Vagina (tissue), 2 donors: ENCODE measurements at places on chromosomes 13 and 19.

GRCh38 chr13:75610466-75610865 is 25.7 kb upstream of the LMO7 start:
- DNase-seq: no peak

DNA sequence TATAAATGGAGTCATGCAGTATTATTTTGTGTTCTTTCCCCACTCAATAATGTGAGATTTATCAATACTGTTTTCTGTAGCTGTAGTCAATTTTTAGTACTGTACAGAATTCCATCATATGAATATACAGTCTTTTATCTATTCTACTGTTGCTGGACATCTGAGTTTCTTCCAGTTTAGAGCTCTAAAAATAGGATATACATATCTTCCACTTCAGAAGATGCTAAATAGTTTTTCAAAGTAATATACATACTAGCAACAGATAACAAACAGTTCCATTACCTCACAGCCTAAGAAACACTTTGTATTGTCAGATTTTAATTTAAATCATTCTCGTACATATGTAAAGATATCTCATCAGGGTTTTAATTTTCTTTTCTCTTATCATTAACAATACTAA is 149.6 kb downstream of the UGGT2 start:
- DNase-seq: no peak

DNA sequence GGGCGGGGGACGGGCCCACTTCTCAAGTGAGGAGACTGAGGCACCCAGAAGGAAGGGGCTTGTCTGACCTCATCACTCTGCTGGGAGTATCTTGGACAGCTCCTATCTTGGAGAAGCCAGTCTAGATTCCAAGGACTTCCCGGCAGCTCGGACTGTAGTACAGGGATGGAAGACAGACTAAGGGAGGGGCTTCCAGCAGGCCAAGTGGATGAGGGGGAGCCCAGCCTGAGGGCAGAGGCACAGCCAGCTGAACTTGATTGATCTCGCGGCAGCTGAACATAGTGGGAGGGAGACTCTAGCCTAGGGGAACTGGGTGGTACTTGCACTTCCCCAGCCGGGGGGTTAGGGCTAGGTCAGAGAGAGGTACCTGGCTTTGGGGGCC is 711 bp downstream of the CILP2 start:
- no peak for DNase-seq

GRCh38 chr13:106464076-106464475 is 71.4 kb downstream of the EFNB2 start:
- no peak for DNase-seq

- no peak for DNase-seq
Measured at GRCh38 chr19:44552324-44552723, 22.8 kb upstream of the CEACAM20 start.
